ENCODE measurements at places on chromosomes 3 and 15. TPM values are rescaled to one million over a fixed set of nuclear protein-coding genes. Genes with fewer than 3 reads are reported as not detected.

The ATP10A gene
- total RNA-seq, result 16.1 TPM

The SERINC4 gene
- total RNA-seq, result not detected

The PAK6 gene
- not detected for total RNA-seq

The RBMS3 gene
- total RNA-seq, result 5.9 TPM

The ARL14 gene
- total RNA-seq, result not detected

The COL6A5 gene
- total RNA-seq, result not detected

The PP2D1 gene
- not detected for total RNA-seq

The GOLGA8O gene
- total RNA-seq, result not detected

The TNIK gene
- total RNA-seq, result 162 TPM

The NRROS gene
- 18.3 TPM for total RNA-seq

The AADACL2 gene
- total RNA-seq, result not detected

The CRTAP gene
- 44.0 TPM for total RNA-seq

The CCDC54 gene
- total RNA-seq, result not detected

The SLC28A2 gene
- total RNA-seq, result not detected

The SCN11A gene
- total RNA-seq, result not detected

The DNAH1 gene
- 59.8 TPM for total RNA-seq

The ZFAND6 gene
- total RNA-seq, result 94.7 TPM

The GOLGA6A gene
- total RNA-seq, result 0.20 TPM

The CD86 gene
- not detected for total RNA-seq

The CADM2 gene
- total RNA-seq, result not detected

The ALDH1L1 gene
- not detected for total RNA-seq

The RGMA gene
- 0.49 TPM for total RNA-seq

The PPP1R14D gene
- total RNA-seq, result not detected

The VWA5B2 gene
- not detected for total RNA-seq

The NPAP1 gene
- not detected for total RNA-seq

The NAALADL2 gene
- total RNA-seq, result not detected

The GATA2 gene
- 6.2 TPM for total RNA-seq

The NTRK3 gene
- total RNA-seq, result not detected

The NR2E3 gene
- total RNA-seq, result not detected

The ESYT3 gene
- not detected for total RNA-seq

The PTPN9 gene
- 24.7 TPM for total RNA-seq

The EFCC1 gene
- total RNA-seq, result 0.15 TPM

The CPNE4 gene
- total RNA-seq, result not detected

The CACNA1D gene
- total RNA-seq, result 0.44 TPM

The INSYN1 gene
- total RNA-seq, result not detected

The SCG3 gene
- total RNA-seq, result not detected

The RBP2 gene
- not detected for total RNA-seq

The LMLN gene
- 2.5 TPM for total RNA-seq

The GATM gene
- 1.0 TPM for total RNA-seq

The PRR23A gene
- total RNA-seq, result not detected

The CLDN18 gene
- not detected for total RNA-seq

The ROPN1 gene
- total RNA-seq, result not detected

The ZDHHC23 gene
- 7.4 TPM for total RNA-seq

The NR1I2 gene
- 0.20 TPM for total RNA-seq

The ANP32A gene
- 89.4 TPM for total RNA-seq

The ROBO2 gene
- total RNA-seq, result not detected

The SKOR1 gene
- 2.5 TPM for total RNA-seq

The TIMP4 gene
- not detected for total RNA-seq

The SPESP1 gene
- not detected for total RNA-seq

The BDH1 gene
- 20.3 TPM for total RNA-seq

The KIF7 gene
- 0.12 TPM for total RNA-seq

The SH3GL3 gene
- not detected for total RNA-seq

The EFCAB12 gene
- total RNA-seq, result 2.2 TPM

The ZNF502 gene
- total RNA-seq, result 0.94 TPM

The RETNLB gene
- not detected for total RNA-seq

The DNAH12 gene
- 0.22 TPM for total RNA-seq
